ENCODE measurements at places on chromosomes 6 and 20.

DNA sequence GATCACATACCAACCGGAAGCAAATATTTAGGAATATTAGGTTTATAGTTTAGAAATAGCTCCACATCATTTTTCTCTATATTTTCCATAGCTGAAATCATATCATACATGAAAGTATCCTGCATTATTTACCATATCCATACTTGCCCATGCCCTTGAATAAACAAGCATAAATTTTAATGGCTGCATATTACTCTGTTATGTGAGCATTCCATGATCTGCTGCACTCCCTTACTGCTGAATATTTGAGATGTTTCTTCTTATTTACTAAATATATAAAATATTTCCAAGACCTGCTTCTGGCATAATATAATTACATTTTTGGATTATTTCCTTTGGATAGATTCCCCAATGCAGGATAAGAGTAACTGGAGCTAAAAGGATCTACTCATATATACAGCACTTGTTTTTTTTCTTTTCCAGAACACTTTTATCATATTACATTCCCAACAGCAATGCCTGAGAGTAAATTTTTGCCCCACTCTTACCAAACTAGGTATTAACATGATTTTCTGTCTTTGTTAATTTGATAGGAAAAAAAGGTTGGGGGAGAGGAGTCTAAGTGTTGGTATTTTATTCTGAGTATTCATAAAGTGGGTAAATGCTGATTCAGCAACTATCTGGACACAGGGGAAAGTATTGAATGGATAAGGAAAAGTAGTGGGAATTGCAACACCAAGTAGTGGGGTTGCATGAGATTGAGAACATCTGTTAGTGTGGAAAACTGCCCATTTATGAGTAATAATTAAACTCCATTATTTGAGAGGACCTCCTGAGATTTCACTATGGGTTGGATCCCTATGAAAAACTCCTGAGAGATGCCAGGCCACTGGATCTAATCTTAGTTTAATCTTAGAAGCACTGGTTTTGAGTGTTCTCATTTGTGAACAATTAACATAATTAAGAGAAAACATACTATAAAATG, 76.0 kb downstream of the MAN1A1 start:
- no peak for DNase-seq

- DNase-seq = no peak
Measured at GRCh38 chr6:135522965-135523692, 25.6 kb upstream of the AHI1 start.

DNA sequence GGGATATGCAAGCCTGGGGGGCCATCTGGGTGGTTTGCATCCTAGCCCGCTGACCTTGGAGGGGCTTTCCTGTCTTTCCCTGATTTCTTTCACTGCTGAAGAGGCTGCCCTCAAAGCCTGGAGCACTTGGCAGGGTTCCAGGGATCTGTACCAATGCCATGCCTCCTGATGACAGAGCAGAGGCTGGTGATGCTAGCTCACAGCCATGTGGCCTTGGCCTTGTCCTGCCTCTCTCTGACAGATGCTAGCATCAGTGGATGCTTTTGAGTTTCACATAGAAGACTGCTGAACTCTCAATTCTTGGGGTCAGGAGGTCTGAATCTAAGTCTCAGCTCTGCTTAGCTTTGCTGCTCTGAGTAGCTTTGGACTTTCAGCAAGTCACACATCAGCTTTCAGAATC, 21.9 kb upstream of the RREB1 start:
- DNase-seq = no peak

DNA sequence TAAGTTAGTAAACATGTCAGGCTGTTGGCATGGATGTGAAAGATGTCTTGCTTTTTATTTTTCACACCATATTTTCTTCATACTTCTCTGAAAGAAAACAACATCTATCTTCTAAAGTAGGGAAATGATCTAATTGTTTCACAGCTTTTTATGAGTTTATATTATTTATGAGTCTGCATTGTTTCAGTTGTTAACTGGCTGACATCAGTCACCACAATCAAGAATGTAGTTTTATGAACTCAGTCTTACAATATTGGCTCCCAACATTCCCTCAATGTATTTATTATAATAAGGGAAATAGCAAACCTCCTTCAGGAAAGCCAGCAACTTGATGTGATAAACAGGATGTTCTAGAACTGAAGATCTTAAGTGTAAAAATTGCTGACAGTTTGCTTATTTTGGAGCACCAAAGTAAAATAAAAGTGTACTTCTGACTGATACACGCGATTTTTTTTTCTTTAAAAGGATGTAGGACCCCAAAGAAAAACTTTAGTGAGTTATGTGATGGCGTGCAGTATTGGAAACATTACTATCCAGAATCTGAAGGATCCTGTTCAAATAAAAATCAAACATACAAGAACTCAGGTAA, 106.0 kb downstream of the ADGRG6 start:
- DNase-seq = no peak

Data from NCI-H2081 (cell line).